ENCODE measurements at places on chromosomes 3 and 15. TPM values are rescaled to one million over a fixed set of nuclear protein-coding genes. Genes with fewer than 3 reads are reported as not detected.

ROPN1 gene
- total RNA-seq, result not detected

ISG20 gene
- 4.9 TPM for total RNA-seq

PLCL2 gene
- 6.5 TPM for total RNA-seq

CCR4 gene
- total RNA-seq, result not detected

MPI gene
- total RNA-seq, result 50.3 TPM

FOXB1 gene
- total RNA-seq, result 0.60 TPM

POMGNT2 gene
- total RNA-seq, result 10.7 TPM

SAXO2 gene
- 5.8 TPM for total RNA-seq

GOLGA6L7 gene
- total RNA-seq, result not detected

SKOR1 gene
- 0.65 TPM for total RNA-seq

C3orf20 gene
- total RNA-seq, result 0.24 TPM

OSTN gene
- total RNA-seq, result 1.4 TPM
